Naive B cell (primary cell): ENCODE measurements at places on chromosomes 12 and 14.

- H3K4me3 ChIP-seq: no peak overlapping the region
- no peak for DNase-seq
- H3K4me1 ChIP-seq: no peaks in the 10 kb centered on the region
- no peaks in the 10 kb centered on the region for H3K36me3 ChIP-seq
- no peaks in the 10 kb centered on the region for H3K27me3 ChIP-seq
These were observed 195.2 kb downstream of the ATXN7L3B start for GRCh38 chr12:74732826-74733225.

DNA sequence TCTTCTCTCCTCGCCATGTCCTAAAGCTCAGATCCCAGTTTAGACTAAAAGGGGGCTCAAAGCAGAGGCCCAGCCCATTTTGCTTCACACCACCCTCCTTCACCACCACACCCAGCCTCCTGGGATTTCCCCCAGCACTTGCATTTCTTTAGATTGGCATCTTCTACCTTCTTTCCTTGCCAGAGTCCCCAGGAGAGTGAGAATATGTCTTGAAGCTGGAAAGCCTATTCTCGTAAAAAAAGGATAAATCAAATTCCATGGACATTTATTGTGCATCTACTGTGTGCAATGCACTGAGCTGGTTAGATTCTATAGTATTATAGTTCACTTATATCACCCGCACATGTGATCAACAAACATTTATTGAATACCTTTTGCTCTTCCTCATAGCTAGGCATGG is 10.2 kb downstream of the FBXW8 start:
- no peak for DNase-seq
- H3K4me1 ChIP-seq: peaks cover 62% of the 10 kb centered on the region
- H3K4me3 ChIP-seq: no peak overlapping the region

DNA sequence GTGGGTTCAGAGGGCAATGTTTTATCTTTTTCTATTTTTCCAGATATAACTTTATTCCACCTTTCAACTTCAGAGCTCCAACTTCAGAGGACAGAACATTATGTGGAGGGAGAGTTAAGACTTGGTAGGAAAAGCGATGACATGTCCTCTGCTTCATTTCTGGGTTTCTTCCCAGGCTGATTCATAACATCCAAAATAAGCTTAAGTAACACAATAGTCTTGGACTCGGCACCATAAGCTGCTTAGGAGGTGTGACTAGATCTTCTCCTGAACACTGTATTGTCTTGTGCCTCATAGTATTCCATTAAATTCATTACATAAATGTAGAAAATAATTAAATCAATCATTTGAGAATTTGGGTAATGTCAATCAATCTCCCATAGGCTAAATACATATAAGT is 95.5 kb upstream of the PDE3A start:
- H3K27me3 ChIP-seq: no peaks in the 10 kb centered on the region
- no peaks in the 10 kb centered on the region for H3K36me3 ChIP-seq
- DNase-seq: no peak
- no peak overlapping the region for H3K4me3 ChIP-seq

- H3K36me3 ChIP-seq: peaks cover 8% of the 10 kb centered on the region
- DNase-seq: no peak
- no peak overlapping the region for H3K4me3 ChIP-seq
These were observed 98.5 kb downstream of the SINHCAF start for GRCh38 chr12:31227401-31227981.

DNA sequence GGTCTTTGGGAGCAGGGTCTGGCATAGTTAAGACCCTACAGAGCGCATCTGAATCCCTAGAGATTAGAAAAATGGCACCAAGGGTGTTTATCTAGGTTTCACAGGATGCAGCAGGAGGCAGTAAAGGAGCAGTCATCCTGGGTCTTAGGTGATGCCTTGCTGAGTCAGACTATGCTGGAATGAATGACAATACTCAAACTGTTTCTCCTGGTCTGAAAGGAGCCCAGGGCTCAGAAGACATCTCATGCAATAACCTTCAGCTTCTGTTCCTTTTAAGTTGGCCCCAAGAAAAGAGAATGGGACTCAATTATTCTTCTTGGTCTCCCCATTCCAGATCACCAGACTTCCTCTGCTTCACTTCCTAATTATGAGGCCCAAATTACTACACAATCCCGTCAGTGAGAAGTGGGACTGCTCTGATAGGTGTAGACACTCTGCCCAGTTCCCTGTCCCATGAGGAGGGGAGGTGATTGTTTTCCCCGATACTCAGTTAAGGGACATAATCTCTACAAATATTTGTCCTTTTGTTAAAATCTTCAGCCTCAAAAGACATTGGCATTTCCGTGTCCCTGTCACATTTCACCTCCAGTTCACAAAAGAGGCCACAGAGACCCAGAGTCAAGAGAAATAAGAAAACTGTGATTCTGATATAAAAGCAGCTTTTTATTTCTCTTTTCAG is 14.8 kb upstream of the APOF start:
- peaks cover 35% of the 10 kb centered on the region for H3K4me1 ChIP-seq
- no peaks in the 10 kb centered on the region for H3K27me3 ChIP-seq
- H3K36me3 ChIP-seq: no peaks in the 10 kb centered on the region
- H3K4me3 ChIP-seq: peak overlapping the region; percentile 77
- no peak for DNase-seq

GRCh38 chr12:109766251-109766778 is 52.7 kb downstream of the FAM222A start:
- H3K4me3 ChIP-seq: no peak overlapping the region
- H3K27ac ChIP-seq: no peak overlapping the region
- H3K27me3 ChIP-seq: no peaks in the 10 kb centered on the region
- H3K36me3 ChIP-seq: no peaks in the 10 kb centered on the region

DNA sequence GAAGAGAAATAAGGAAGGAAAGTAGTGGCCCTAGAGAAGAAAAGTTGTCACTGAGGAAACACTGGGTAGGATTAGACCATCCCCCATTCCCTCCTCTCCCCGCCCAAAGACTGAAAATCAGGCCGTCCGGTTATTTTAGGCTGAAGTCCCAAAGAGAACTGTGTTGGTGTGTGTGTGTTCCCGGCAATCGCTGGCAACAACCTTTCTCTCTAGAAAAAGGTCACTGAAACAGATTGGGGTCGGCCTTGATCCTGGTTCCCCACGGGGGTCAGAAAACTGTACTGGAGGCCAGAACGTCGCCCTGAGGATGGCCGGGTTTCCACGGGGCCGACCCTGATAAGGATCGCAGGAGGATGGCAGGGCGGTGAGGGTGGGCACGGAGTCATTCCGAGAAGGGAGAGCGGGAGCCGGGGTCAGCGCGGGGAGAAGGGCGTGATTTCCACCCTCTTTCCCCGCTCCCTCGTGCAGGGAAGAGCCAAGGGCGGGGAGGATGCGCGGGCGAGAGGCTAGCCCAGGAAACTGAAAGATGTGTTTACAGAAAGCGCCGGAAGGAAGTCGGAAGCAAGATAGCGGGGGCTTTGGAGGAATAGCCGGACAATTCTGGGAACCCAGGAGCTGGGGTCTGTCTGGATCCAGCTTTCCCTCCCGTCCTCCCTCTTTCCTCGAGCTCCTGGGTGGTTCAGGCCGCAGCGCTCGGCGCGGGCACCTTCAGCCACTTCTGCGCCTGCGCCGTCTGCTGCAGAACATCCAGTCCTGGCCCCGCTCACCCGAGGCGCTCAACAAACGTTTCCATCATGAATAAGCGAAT is 25.3 kb upstream of the SPTLC2 start:
- DNase-seq: peak; percentile 48
- H3K4me1 ChIP-seq: peaks cover 20% of the 10 kb centered on the region
- H3K4me3 ChIP-seq: peak overlapping the region; percentile 92
- no peaks in the 10 kb centered on the region for H3K27me3 ChIP-seq

- no peak for DNase-seq
- H3K27ac ChIP-seq: no peak overlapping the region
- no peak overlapping the region for H3K4me3 ChIP-seq
- H3K27me3 ChIP-seq: no peaks in the 10 kb centered on the region
- no peaks in the 10 kb centered on the region for H3K36me3 ChIP-seq
These were observed 330.4 kb downstream of the TRHDE start for GRCh38 chr12:72602581-72602980.

DNA sequence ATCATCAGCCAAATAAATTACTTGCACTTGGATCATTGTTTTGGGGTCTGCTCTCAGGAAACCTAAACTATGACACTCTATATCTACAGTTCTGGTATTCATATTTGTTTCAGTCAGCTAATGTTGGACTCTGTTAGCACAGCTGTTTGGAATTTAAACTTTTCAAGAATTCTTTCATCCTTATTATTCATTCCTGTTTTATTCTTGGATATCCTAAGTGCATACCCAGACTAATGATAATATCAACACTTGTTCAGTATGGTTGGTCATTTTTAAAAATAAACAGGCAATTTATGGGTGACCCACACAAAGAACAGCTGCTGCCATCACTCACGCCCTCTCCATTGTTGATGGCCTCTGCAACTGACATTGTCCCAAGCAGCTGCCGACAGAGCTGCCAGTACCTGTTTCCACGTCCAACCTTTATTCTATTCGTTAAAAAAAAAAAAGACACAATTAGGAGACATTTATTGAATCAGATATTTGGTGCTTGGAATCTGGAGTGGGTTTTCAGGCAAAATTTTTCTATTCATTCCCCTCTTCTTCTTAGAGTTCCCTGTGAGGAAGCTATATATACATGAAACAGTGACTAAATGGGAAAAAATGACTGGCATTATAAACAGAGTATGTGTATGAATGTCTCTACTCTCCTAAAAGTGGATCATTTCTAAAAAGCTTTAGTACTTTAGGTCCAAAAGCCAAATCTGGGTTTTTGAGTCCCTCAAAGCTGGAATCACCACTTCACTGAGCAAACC is 252.1 kb upstream of the NAV3 start:
- no peak for DNase-seq
- H3K27ac ChIP-seq: no peak overlapping the region
- H3K4me1 ChIP-seq: no peaks in the 10 kb centered on the region
- no peak overlapping the region for H3K4me3 ChIP-seq
- no peaks in the 10 kb centered on the region for H3K27me3 ChIP-seq

DNA sequence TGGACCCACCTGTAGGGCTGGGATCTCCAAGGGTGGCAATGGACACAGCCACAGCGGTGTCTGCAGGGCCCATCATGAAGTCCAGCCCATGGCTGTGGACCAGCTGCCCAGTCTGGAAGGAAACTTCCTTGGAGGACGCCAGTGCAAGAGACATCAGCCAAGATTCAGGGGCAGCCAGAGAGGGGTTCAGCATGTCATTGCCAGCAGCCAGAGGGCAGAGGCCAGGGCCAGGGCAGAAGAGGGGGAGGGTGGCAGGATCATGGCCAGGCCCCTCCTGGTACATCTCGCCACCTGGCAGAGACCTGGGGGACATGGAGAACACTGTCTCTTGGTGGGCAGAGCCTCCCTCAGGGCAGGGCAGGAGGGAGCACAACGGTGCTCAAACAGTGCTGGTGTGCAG is 10.2 kb downstream of the ANHX start:
- H3K36me3 ChIP-seq: peaks cover 22% of the 10 kb centered on the region
- no peak for DNase-seq
- H3K4me1 ChIP-seq: no peaks in the 10 kb centered on the region
- no peak overlapping the region for H3K27ac ChIP-seq
- H3K27me3 ChIP-seq: no peaks in the 10 kb centered on the region

DNA sequence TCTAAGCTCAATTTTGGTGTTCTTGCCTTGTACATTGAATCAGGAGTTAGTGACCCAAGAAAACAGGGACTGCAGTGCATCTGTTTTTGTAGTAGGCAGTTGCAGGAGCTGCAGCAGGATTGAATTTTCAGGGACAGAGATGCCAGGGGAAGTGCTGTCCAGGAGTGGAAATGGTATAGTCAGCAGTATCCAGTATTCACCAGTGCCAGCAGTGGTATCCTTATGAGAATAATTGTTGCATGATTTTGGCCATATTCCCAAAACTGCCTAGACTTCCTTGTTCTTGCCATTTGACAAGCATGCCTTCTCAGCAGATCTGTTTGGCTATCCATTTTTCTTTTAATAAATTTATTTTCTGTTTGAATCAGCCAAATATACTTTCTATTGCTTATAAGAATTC is 18.6 kb upstream of the ABCD2 start:
- no peak for DNase-seq
- H3K27me3 ChIP-seq: peaks cover 3% of the 10 kb centered on the region
- no peak overlapping the region for H3K27ac ChIP-seq
- no peaks in the 10 kb centered on the region for H3K4me1 ChIP-seq
- H3K36me3 ChIP-seq: no peaks in the 10 kb centered on the region
- H3K4me3 ChIP-seq: no peak overlapping the region

DNA sequence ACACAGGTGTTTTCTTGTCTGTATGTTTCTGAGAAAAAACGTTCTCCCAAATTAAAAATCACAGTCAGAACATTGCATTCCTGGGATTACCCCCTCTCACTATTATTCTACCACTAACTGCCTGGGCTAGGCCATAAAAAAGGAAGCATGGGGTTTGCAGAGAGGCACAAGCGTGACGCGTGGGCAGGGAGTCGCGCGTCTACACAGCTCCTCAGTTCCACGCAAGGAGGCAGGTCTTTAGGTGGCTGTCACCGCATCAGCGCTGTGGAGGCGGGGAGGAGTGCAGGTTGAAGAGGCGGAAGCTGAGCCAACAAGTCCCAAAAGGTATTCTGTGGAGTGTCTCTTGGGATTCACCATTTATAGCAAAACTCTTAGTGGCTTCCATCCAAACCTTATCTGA is 109.9 kb downstream of the RIMBP2 start:
- no peak overlapping the region for H3K4me3 ChIP-seq
- H3K36me3 ChIP-seq: no peaks in the 10 kb centered on the region
- DNase-seq: no peak
- H3K27me3 ChIP-seq: no peaks in the 10 kb centered on the region
- H3K4me1 ChIP-seq: no peaks in the 10 kb centered on the region

GRCh38 chr12:68953536-68953935 is 20.6 kb upstream of the CPM start:
- peaks cover 4% of the 10 kb centered on the region for H3K4me1 ChIP-seq
- no peak for DNase-seq
- no peaks in the 10 kb centered on the region for H3K36me3 ChIP-seq
- H3K27ac ChIP-seq: no peak overlapping the region
- no peaks in the 10 kb centered on the region for H3K27me3 ChIP-seq

- H3K27ac ChIP-seq: no peak overlapping the region
- no peak overlapping the region for H3K4me3 ChIP-seq
- no peaks in the 10 kb centered on the region for H3K4me1 ChIP-seq
- H3K36me3 ChIP-seq: no peaks in the 10 kb centered on the region
These were observed 423.4 kb downstream of the NOVA1 start for GRCh38 chr14:26174395-26174794.

GRCh38 chr14:55279384-55279783 is 8.2 kb downstream of the FBXO34 start:
- no peak for DNase-seq
- no peak overlapping the region for H3K4me3 ChIP-seq
- peaks cover 50% of the 10 kb centered on the region for H3K4me1 ChIP-seq
- peaks cover 6% of the 10 kb centered on the region for H3K36me3 ChIP-seq
- H3K27me3 ChIP-seq: no peaks in the 10 kb centered on the region

DNA sequence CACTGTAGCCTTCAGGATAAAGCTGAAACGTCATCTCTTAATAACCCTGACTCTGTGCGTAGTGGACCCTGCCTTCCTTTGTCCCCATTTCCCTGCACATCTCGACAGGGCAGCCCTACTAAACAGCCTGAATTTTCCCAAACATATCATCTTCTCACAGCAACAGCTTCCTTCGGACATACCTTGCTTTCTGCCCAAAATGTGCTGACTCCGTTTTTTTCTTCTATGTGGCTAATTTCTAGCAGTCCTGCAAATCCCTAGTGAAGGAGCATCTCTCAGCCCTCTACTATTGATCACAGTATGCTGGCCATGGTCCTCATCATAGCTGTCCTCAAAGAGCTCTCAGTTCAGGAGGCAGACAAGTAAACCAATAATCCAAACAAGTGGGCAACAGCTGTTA is 53.1 kb upstream of the PCED1B start:
- no peak overlapping the region for H3K27ac ChIP-seq
- H3K27me3 ChIP-seq: peaks cover 9% of the 10 kb centered on the region
- no peaks in the 10 kb centered on the region for H3K4me1 ChIP-seq
- H3K4me3 ChIP-seq: no peak overlapping the region
- H3K36me3 ChIP-seq: no peaks in the 10 kb centered on the region
